ENCODE measurements at places on chromosomes 3 and 15.

GRCh38 chr3:98545940-98546339 lies 14.2 kb downstream of the GPR15 start:
- peak; percentile 65 for DNase-seq

GRCh38 chr3:152376351-152377183 lies 107.8 kb downstream of the MBNL1 start:
- peak; percentile 88 for DNase-seq

- DNase-seq: no peak
Observed at GRCh38 chr15:88391006-88391405, 76.2 kb downstream of the MRPL46 start.

DNA sequence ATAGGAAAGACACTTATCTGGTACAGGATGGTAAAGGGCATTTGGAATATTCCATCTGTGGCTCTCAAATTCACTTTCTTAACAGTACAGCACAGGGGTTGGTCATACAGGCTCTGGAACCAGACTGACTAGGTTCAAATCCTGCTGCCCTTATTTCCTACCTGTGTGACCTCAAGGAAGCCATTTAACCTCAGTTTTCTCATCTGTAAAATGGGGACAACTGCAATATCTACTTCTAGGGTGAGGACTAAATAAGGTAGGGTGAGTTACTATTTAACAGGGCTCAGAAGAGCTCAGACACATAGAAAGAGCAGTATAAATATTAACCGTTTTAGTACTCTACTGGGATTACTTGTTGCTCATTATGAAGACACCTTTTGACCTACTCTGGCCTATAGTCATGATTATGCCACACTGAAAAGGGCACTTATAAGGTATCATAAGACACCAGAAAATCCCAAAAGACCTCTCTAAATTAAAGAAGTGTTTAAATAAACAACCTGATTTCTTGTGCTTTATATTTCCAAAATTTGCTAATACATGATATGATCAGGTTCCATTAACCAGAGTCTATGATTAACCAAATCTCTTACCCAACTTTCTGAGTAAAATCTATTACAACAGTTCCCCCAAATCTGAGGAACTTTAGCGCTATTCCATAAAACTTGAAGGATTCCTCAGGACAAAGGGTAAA lies 6.5 kb downstream of the RFTN1 start:
- no peak for DNase-seq

GRCh38 chr3:109707617-109708016 lies 370.3 kb upstream of the DPPA4 start:
- no peak for DNase-seq

GRCh38 chr3:19891740-19892139 lies 42.3 kb downstream of the EFHB start:
- DNase-seq: no peak

DNA sequence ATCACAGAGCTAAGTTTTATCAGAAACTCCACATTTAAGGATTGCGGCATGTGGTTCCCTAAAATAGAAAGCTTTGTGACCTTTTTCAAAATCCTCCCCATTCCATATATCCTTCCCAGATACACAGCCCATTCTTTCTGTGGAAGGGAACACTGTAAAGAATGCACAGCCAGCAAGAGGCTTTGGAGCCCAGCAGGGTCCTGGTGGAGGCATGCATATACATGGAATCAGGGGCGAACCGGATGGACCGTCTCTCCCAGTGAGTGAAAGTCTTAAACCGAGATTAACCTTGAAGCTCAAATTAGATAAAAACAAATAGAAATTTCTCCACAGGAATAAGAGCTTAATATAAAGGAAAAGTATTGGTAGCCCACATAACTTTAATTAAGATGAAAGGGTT lies 436.2 kb upstream of the MDFIC2 start:
- DNase-seq: no peak

DNA sequence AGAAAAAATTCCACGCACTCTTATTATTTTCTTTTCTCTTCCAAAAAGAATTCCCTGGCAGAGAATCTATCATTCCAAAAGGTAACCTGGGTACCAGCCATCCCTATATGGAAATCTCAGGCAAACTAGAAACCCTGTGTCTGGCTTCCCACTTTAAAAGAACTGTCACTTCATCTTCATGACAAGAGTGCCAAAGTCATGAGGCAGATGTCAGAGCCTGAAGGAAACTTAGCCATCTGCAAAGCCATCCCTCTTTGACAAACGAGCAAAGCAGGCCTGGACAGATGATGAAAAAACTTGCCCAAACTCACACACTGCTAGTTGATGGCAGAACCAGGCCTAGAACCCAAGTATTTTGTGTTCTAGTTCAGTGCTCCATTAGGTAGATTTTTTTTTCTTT lies 15.9 kb downstream of the SSR3 start:
- DNase-seq: no peak

DNA sequence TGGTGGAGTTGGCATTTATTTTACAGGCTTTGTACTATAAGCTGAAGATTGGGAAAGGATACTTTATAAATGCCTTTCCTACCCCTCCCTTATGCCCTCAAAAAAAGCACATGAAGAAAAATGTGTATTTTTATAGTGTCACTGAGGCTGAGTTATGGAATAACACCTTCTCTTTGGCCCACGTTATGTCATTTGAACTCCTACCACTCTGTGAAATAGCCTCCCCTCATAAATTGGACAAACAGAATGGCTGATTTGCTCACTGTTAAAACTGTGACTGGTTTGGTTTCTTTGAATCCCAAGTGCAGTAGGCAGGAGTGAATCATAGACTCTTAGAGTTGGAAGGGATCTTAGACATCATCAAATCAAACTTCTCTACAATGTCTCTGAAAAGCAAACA lies 95.2 kb upstream of the SKOR1 start:
- no peak for DNase-seq

GRCh38 chr3:98812851-98813374 lies 49.8 kb downstream of the ST3GAL6 start:
- DNase-seq: peak; percentile 59

DNA sequence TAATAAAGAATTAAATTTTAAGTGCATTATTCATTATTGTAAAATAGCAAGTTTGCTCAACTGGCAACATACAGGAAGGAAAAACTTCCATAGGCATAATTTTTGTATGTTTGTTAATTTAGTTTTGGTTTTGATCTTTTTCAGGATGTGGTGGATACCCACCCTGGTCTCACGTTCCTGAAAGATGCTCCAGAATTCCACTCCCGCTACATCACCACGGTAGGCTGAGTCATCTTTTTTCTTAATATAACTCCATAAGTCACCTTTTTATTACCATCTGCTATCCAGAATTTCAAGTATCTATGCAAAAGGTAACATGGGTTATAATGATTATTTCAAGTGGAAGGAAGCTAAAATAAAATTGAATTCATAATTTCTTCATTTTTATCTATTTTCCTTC lies 104.8 kb downstream of the PPP2R3A start:
- DNase-seq: no peak

- peak; percentile 72 for DNase-seq
Observed at GRCh38 chr3:24490151-24490550, 4.5 kb downstream of the THRB start.

GRCh38 chr3:14915636-14916222 lies 31.7 kb upstream of the NR2C2 start:
- DNase-seq: peak; percentile 31

DNA sequence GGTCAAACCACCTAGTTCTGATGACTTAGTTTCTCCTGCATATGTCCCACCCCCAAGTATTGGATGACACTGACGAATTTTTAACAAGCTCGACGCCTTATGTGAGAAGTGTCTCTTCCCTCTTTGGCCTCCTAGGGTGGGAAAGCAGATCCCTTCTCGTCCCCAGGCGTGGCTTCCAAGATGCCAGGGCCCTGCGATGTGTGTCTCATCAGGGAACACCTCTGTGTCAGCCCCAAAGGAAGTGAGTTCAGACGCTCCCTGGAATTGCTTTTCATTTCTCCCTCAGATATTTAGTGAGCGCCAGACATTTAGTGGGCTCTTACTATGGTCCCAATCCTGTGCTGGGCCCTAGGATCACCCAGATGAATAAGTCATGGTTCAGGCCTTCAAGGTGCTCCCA lies 212.7 kb upstream of the NR2E3 start:
- DNase-seq: no peak

DNA sequence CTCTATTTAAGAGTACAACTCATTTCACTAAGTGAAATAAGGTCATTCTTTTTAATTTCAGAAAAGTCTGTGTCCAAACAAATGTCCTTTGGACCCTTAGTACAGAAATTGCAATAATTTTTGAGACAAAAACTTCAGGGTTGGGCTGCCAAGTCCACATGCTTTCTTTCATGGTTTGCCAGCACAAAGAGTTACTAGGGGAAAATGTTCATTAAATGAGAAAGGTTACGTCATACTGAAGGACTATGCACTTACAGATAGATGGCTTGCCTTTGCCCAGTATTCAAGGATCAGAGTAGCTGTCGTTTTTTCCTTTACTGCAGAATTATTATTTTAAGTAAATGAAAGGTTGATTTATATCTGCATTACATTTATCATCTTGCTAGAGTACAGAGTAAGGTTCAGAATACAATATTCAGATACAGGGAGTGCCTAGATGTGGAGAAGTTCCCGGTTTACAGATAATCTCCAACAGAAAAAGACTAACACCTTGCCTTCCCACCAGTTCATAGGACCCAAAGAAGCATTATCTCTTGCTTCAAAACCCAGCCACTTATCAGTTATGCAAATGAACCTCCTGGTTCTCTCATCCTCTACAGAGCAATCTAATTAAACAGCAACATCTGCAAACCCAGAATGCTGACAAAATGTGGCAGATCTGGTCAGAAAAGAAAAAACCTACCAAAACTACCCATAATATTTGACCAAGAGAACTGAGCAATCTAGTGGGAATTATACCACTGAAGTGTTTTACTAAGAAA lies 179.3 kb downstream of the FRMD5 start:
- peak; percentile 10 for DNase-seq

DNA sequence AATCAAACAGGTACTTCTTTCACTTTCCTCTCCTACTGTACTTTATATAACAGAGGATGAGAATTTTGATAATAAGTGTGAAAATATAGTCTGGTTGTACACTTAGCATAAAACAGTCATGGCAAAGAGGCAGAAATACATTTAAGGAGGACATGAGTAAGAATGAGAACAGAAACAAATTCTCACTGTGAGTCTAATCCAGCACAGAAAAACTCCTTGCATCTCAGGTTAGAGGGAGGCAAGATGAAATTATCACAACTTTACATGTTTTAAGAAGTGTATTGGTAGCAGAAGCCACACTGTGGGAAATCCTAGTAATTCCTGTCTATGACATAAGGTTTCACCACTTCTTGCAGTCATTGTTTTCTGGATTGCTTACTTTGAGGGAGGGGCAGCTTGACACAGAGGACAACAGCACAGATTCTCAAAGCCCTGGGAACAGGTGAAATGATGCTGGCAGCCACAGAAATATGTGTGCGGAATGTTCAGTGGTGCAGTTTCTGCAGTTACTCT lies 733.6 kb upstream of the GBE1 start:
- DNase-seq: no peak

DNA sequence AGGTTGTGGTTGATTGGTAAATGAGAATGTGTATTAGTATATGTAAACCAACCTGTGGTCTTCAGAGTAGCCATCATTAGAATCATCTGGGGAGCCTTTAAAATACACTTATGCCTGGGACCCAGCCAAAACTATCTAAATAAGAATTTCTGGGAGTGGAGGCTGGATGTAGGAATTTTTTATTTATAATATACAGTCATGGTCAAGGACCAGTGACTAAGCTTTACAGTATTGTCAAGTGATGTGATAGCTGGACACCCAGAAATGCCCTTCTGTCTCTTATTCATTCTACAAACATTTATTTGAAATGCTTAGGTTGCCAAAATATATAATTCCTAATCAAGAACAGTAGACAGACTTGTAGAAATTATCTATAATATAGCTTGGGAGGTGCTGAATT lies 132.2 kb downstream of the MBNL1 start:
- DNase-seq: no peak

GRCh38 chr3:129530251-129530791 lies 1.9 kb downstream of the RHO start:
- DNase-seq: no peak

DNA sequence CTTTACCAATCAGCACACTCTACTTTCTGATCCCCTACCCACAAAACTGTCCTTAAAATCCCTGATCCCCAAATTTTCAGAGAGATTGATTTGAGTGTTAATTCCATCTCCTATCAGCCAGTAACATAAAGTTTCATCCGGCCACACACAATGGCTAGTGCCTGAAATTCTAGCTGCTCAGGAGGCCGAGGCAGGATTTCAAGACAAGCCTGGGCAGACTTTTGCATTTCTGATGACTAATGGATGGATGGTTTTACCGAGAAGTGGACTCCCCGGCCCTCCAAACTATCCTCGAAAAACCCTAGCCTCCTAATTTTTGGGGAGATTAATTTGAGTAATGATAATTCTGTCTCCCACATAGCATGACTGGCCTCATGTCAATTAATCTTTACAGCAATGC lies 269.8 kb upstream of the POU1F1 start:
- no peak for DNase-seq

DNA sequence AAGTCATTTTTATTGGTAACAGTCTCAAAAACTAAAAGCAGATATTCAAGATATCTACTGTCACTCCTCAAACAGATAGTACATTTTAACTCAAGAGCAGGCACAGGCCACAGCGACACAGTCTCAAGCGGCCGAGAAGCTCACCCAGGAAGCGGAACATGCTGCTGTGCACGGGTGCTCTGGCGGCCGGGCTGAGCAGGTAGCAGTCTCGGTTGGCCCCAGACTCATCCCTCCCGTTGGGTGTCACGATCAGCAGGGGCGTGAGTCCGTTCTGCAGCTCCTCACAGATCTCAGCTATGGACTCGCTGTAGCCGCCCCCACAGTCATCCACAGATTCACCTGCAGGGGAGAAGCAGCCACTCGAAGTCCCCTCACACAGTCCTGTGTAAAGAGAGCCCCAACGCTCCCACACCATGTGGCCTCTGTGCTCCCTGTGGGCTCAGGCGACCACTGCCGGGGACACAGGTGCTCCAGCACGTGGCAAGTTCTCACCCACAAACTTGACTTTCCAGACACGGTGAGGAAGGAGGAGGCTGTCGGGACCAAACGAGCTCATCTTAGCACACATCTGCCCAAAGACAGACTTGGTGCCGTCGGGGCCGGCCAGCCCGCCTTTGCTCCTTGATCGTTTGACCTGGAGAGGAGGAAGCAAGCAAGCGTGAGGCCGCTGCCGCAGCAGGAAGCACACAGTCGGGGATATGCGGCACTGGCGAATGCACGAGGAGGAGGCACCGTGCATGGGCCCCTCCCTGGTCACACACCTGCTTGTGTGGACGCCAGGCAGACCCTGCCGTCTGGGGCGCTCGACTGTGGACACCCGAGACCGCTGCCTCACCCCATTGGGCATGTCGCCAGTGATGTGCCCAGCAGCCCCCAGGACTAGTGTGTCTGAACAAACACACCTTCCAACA lies 17.7 kb upstream of the OCA2 start:
- DNase-seq: no peak

DNA sequence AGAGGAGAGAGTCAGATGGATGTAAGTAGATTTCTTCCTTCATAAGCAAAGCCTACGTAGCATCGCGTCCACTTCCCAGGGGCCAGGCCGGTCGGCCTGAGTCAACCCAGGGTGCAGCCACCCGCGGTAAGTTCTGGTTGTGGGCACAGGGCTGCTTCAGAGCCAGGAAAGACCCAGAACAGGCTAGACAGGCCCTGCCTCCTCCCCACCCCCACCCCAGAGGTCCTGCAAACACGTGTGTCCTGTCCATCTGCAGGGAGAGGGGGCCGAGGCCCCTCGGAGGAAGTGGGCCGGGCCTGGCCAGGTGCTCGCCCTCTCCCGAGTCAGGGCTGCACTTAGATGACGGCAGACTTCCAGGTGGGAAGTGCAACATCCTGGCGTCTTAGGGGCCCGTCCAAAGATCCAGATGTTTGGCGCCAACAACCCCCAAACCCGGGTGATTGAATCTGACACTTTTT lies 100.8 kb upstream of the ALDH1A3 start:
- DNase-seq: no peak

- no peak for DNase-seq
Observed at GRCh38 chr3:40770061-40770460, 245.3 kb downstream of the ZNF621 start.
